RCC 7860 (cell line): ENCODE measurements at places on chromosomes 16 and 17.

DNA sequence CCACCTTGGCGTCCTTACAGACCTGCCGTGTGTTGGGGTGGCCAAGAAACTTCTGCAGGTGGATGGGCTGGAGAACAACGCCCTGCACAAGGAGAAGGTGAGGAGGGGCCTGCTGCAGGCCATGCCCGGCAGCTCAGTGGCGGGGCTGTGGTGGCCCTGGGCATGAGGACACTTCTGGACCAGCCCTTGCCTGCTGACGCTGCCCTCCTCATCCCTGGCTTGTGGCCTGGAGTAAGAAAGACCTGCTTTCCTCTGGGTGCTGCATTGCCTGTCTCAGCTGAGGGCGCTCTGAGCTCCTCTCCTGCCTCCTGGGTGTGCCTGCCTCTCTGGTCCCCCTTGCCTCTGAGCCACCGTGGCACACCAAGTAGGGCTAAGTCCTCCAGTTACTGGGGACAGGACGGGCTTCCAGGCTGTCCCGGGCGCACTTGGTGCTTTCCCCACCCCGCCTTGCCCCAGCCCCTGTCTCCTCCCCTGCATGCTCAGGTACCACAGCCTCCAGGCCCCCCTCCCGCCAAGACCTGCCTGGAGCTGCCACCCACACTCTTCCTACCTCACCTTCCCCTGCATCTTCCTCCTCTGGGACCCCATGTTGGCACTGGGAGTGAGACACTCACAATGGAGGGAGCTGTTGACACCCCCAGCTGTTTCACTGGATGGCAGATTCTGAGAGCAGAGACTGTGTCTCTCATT lies 8.7 kb downstream of the ENDOV start:
- no peak for DNase-seq

GRCh38 chr17:30568117-30568430 lies 90.9 kb downstream of the GOSR1 start:
- DNase-seq = no peak

- DNase-seq = no peak
Observed at GRCh38 chr17:69516911-69517310, 102.4 kb downstream of the MAP2K6 start.

GRCh38 chr17:77973953-77974352 lies 15.4 kb downstream of the TNRC6C start:
- no peak for DNase-seq

GRCh38 chr16:10940501-10941079 lies 1.7 kb downstream of the DEXI start:
- DNase-seq = no peak

- peak; percentile 48 for DNase-seq
Observed at GRCh38 chr16:82995924-82996441, 369.2 kb downstream of the CDH13 start.

DNA sequence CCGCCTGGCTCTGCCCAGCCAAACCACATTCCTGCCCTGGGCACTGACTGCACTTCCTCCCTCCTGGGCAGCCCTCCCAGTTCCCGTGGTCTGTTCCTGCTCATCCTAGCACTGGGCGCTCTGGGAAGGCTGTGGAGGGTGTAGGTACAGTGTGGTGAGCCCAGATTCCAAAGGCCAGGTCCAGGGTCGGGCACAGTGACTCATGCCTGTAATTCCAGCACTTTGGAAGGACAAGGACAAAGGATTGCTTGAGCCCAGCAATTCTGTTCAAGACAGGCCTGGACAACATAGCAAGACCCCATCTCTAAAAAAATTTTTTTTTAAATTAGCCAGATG lies 30.6 kb downstream of the C16orf74 start:
- DNase-seq = peak; percentile 96

GRCh38 chr16:83769397-83770008 lies 38.3 kb upstream of the HSBP1 start:
- DNase-seq = no peak

DNA sequence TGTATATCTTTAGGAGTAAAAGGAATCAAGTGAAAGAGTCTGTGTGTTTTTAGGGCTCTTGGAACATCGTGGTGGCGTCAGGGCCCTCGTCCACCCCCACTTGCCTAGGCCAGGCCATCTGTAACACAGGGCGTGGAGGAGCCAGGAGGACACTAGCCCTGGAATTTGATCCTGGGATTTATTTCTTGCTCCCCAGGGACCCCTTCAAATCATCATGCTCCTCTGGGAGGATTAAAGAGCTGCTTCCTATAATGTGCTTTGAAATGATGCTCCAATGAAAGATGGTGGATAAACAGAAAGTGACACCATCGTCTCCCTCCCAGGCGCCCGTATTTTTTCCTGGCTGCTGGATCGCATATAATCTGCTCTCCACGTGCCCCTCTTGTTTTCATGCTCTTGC lies 113.3 kb downstream of the AATF start:
- no peak for DNase-seq

- no peak for DNase-seq
Observed at GRCh38 chr17:79075446-79075750, 774 bp downstream of the ENGASE start.
